ENCODE measurements at places on chromosomes 12 and 14.

DNA sequence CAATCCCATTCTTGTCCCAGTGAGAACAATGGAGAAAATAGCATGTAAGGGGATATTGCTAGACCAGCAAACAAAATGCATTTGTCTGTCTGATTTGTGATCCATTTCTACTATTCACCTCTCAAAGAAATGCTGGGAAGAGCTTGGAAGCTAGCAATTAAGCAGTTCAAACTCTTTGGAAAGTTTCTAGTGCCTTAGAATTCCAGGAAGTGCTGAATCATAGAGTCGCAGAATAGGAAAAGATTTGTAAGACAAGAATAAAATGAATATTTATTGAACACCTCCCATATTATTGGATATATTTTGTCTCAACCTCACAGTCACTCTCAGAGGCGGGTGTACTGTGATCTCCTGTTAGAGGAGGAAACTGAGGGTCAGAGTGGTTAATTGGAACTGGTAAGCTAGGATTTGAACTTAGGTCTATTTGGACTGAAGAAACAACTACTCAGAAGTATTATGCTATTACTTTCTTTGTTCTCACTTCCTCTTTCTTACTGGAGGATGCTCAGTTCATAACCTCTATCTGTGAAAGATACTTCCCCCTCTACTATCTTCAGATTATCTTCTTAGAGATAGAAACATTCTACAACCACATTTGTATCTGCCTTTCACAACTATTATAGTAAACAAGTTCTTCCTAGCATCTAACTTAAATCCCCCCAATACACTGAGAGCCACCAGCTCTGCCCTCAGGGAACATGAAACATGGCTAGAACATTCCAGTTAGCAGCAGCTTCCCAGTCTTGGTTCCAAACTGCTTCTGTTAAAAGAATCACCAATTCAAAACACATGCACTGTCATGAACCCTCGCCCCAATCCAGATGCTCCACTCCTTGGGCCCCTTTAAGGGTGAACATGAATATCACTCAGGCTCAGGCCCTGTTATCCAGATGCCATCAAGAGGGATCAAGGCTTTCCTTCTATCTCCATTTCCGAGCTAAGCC lies 64.2 kb downstream of the DRAM1 start:
- H3K4me3 ChIP-seq, result no peak overlapping the region
- no peak for DNase-seq
- H3K4me1 ChIP-seq, result peaks cover 5% of the 10 kb centered on the region
- H3K27me3 ChIP-seq, result no peaks in the 10 kb centered on the region
- no peaks in the 10 kb centered on the region for H3K36me3 ChIP-seq

GRCh38 chr12:67625004-67625403 lies 23.5 kb upstream of the DYRK2 start:
- no peak for DNase-seq

DNA sequence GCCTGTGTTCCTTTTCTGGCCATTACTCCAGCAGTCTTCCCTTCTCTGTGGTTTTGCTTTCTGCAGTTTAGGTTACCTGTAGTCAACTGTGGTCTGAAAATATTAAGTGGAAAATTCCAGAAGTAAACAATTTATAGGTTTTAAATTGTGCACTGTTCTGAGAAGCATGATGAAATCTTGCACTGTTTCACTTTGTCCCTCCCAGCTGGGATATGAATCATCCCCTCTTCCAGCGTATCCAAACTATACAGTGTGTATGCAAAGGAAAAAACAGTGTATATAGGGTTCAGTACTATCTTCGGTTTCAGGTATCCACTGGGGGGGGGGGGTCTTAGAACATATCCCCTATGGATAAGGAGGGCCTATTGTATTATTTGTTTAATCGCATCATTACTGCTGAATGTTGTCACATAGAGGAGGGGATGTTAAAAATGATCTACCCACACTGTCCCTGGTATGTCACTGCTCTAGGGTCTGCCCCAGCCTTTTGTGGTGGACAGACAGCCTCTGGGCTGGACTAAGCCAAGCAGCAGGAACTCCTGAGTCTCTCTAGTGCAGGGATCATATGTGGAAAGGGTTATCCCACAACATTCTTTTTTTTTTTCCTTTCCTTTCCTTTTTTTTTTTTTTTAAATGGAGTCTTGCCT lies 109.1 kb upstream of the MAX start:
- H3K27ac ChIP-seq, result no peak overlapping the region
- H3K36me3 ChIP-seq, result no peaks in the 10 kb centered on the region
- no peaks in the 10 kb centered on the region for H3K4me1 ChIP-seq
- H3K27me3 ChIP-seq, result no peaks in the 10 kb centered on the region

- H3K27me3 ChIP-seq, result no peaks in the 10 kb centered on the region
- H3K27ac ChIP-seq, result no peak overlapping the region
- H3K36me3 ChIP-seq, result no peaks in the 10 kb centered on the region
- H3K4me3 ChIP-seq, result no peak overlapping the region
Measured at GRCh38 chr14:93326196-93326595, 6.6 kb downstream of the BTBD7 start.

- H3K27me3 ChIP-seq, result no peaks in the 10 kb centered on the region
- no peak overlapping the region for H3K4me3 ChIP-seq
- no peaks in the 10 kb centered on the region for H3K36me3 ChIP-seq
- H3K27ac ChIP-seq, result no peak overlapping the region
- no peaks in the 10 kb centered on the region for H3K4me1 ChIP-seq
- no peak for DNase-seq
Measured at GRCh38 chr14:65016471-65016870, 29.8 kb downstream of the FNTB start.

GRCh38 chr12:6941782-6942181 lies 1.8 kb upstream of the RNU7-1 start:
- peak overlapping the region; percentile 94 for H3K27ac ChIP-seq
- no peaks in the 10 kb centered on the region for H3K36me3 ChIP-seq
- H3K27me3 ChIP-seq, result no peaks in the 10 kb centered on the region

DNA sequence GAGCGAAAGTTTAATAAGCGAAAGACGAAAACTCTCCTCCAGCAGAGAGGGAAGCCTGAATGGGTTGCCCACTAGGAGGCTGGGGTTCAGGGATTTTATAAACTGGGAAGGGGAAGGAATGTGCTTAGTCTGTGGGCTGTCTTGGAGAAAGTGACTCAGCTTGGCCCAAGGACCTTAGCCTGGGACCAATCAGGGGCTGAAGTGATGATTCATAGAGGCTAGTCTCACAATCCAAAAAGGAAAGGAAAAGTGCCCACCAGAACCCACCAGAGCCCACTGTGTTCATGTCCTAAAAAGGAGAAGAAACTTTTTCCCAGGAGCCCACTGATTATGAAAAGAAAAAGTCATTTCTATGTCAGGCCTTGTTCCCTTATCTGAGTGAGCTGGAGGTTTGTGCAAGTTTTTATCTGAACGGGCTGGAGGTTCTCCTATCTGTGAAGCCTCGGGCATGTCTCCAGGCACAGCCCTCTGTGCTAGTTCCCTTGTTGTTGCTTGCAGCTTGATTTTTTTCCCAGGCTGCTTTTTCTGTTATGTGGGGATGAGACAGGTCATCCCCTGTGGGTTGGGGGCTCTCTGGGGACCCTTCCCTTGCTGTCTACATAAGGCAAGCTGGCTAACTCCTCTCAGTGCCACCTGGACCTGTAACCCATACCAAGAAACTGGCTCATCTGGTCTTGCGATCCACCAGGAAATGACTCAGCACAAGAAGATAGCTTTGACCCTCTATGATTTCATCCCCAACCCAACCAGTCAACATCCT lies 8.3 kb upstream of the GOLGA5 start:
- H3K36me3 ChIP-seq, result no peaks in the 10 kb centered on the region
- H3K4me1 ChIP-seq, result no peaks in the 10 kb centered on the region
- peak overlapping the region; percentile 68 for H3K27ac ChIP-seq
- no peaks in the 10 kb centered on the region for H3K27me3 ChIP-seq
- peak; percentile 38 for DNase-seq

DNA sequence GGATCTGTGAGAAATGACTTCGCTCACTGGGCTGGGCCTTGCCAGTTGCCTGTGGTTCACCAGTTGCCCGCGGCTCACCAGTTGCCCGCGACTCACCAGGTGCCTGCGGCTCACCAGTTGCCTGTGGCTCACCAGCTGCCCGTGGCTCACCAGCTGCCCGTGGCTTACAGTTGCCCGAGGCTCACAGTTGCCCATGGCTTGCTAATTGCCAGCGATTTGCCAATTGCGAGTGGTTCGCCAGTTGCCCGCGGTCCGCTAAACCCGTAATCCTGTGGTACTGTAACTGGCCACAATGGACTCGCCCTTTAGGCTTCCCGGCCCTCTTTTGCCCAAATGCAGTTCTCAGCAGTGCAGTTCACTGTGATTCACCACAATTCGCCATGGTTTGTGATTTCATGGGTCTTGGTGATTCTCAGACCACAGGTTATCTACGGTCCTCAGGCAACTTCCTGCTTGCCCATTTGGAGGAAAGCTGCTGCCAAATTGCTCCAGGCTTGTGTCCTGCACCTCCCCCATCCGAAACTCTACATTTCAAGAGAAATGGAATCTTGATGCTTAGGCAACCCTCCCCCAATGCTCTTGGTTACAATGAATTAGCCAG lies 15.0 kb upstream of the MEG3 start:
- no peaks in the 10 kb centered on the region for H3K36me3 ChIP-seq
- H3K4me3 ChIP-seq, result no peak overlapping the region
- no peak for DNase-seq
- no peak overlapping the region for H3K27ac ChIP-seq
- H3K27me3 ChIP-seq, result no peaks in the 10 kb centered on the region
- no peaks in the 10 kb centered on the region for H3K4me1 ChIP-seq

DNA sequence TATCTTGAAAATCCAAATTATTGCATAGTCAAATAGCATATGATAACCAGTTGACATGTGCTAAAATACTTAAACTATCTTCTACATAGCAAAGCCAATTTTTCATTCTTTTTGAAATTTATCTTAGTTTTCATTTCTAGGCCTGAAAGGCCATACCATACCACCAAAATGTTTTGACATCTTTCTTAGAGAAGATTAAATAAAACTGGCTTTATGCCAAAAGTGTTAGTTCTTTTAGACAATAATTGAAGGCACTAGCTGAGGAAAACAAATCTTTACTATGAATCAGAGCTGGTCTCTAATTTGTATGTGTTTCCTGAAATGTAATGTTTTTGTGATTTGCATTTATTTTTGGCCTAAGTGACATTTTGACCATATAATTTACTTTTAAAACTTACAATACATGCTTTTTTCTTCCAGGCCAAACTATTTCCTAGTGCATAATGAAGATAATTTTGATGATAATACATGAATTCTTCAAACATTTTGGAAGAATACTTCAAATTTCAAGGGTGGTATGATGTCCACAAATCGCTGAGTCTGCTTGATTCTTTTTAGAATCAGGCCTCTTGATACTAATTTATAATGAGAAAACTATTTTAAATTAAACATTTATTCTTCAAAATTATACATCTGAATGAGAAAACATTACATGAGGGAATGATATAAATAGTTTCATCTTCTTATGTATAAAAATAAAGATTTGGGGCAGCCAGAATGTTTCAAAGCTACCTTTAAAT lies 6.5 kb upstream of the KCNMB4 start:
- DNase-seq, result no peak
- H3K27me3 ChIP-seq, result no peaks in the 10 kb centered on the region
- no peak overlapping the region for H3K4me3 ChIP-seq
- H3K4me1 ChIP-seq, result no peaks in the 10 kb centered on the region
- no peaks in the 10 kb centered on the region for H3K36me3 ChIP-seq

- H3K4me3 ChIP-seq, result no peak overlapping the region
- H3K4me1 ChIP-seq, result no peaks in the 10 kb centered on the region
- H3K27ac ChIP-seq, result no peak overlapping the region
- no peaks in the 10 kb centered on the region for H3K27me3 ChIP-seq
Measured at GRCh38 chr14:104450811-104451401, 128.7 kb upstream of the C14orf180 start.

- no peaks in the 10 kb centered on the region for H3K27me3 ChIP-seq
- peaks cover 9% of the 10 kb centered on the region for H3K4me1 ChIP-seq
- H3K4me3 ChIP-seq, result no peak overlapping the region
- peak overlapping the region; percentile 69 for H3K27ac ChIP-seq
Measured at GRCh38 chr14:95480887-95481226, 35.6 kb downstream of the SYNE3 start.

DNA sequence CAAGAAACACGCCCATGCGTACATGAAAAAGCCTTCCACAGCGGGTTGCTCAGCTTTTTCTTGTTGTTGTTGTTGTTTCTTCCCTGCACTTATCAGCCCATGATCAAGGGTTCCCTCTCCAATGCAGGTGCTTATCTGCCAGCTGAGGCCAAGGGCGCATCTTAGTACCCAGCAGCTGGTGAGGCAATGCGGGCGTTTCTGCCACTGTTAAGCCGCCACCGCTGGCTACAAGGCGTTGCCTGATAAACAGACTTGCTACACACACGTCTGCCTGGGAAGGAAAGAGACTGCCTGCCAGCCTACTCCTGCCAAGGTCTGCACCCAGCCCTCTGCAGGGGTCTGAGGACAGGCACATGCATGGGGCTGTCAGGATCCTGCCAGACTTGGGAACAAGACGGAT lies 345.9 kb downstream of the BCL11B start:
- H3K27ac ChIP-seq, result no peak overlapping the region
- no peaks in the 10 kb centered on the region for H3K36me3 ChIP-seq
- H3K4me3 ChIP-seq, result no peak overlapping the region
- no peaks in the 10 kb centered on the region for H3K4me1 ChIP-seq
- no peaks in the 10 kb centered on the region for H3K27me3 ChIP-seq

- no peak overlapping the region for H3K4me3 ChIP-seq
- no peaks in the 10 kb centered on the region for H3K36me3 ChIP-seq
- DNase-seq, result no peak
- H3K4me1 ChIP-seq, result peaks cover 3% of the 10 kb centered on the region
- no peak overlapping the region for H3K27ac ChIP-seq
- H3K27me3 ChIP-seq, result no peaks in the 10 kb centered on the region
Measured at GRCh38 chr12:90086281-90086680, 377.6 kb upstream of the ATP2B1 start.

GRCh38 chr12:9745199-9745598 lies 12.3 kb upstream of the CLECL1 start:
- no peak overlapping the region for H3K4me3 ChIP-seq
- no peaks in the 10 kb centered on the region for H3K4me1 ChIP-seq
- no peaks in the 10 kb centered on the region for H3K36me3 ChIP-seq

DNA sequence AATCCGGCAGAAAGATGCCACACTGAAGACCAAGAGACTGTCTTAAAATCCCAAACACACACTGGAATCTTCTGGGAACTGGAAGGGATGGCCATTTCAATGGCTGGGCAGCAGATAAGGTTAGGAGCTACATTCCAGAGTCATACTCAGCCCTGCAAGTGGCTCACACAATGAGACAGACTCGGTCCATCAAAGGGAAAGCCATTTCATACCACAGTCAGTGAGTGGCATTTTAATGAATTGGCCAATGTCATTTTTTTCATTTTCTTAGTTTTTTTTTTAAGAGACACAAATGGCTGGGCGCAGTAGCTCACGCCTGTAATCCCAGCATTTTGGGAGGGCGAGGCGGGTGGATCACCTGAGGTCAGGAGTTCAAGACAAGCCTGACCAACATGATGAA lies 17.9 kb downstream of the CIT start:
- no peak overlapping the region for H3K27ac ChIP-seq
- H3K4me1 ChIP-seq, result no peaks in the 10 kb centered on the region

GRCh38 chr14:104821971-104822608 lies 21.2 kb downstream of the ZBTB42 start:
- no peak overlapping the region for H3K27ac ChIP-seq
- H3K27me3 ChIP-seq, result no peaks in the 10 kb centered on the region
- H3K36me3 ChIP-seq, result no peaks in the 10 kb centered on the region
- no peak overlapping the region for H3K4me3 ChIP-seq
- DNase-seq, result no peak
- H3K4me1 ChIP-seq, result peaks cover 3% of the 10 kb centered on the region
